ENCODE measurements at places on chromosomes 6 and 20.

GRCh38 chr6:111030008-111031007, 48.5 kb downstream of the RPF2 start:
- DNase-seq: peak; percentile 98

DNA sequence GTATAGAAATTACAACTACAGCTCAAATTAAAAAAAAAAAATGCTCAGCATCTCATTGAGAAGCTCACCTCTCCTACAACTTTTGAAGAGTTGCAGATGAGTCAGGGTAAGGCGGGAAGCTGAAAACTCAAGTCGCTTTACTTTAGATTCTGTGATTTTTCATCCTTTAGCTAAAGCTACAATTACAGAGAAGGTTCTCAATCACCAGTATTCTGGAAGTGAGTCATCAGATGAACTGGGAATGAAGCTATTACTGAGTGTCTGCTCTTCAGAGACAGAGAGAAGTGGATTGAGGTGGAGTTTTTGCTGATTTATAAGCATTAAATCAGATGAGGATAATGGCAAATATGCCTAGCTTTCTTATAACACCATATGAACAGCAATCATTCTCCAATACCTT, 91.9 kb downstream of the TFAP2A start:
- DNase-seq: no peak

GRCh38 chr6:132973514-132973993, 159.2 kb downstream of the RPS12 start:
- DNase-seq: peak; percentile 50

DNA sequence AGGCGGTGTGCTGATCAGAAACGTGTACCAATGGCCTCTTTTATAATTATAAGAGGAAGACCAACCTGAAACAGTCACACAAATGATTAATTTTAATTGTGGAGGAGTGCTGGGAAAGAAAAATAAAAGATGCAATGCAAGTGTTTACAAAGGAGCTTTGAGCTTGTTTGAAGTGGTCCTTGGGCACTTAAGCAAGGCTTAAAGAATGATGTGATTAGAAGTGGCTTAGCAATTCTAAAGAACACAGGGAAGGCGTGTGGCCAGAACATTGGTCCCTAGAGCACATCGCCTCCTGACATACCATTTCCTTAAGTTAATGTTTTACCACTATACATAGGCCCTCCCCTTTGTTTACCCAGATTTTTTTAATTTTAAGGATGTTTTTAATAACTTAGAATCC, 26.1 kb downstream of the PTPN1 start:
- no peak for DNase-seq

GRCh38 chr20:45338121-45339030, 9.8 kb downstream of the SDC4 start:
- no peak for DNase-seq

- DNase-seq: peak; percentile 28
Measured at GRCh38 chr20:34579191-34579978, 20.9 kb downstream of the MAP1LC3A start.

DNA sequence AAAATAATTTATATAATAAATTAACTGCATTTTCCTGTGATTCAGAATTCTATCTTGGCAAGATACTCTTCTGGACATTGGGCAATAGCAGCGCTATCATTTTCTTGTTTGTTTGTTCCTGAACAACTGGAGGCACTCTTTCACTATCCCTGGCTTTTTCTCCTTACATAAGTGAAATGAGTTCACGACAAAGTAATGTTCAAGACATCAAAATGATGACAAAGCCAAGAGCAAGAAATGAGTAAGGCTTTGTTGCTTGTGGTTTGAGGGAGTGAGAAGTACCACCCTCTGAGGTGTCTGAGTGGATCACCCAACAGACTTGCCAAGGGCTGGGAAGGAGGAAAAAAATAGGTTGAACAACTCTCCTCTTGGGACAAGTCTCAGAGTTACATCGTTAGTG, 466.6 kb upstream of the JAG1 start:
- no peak for DNase-seq

DNA sequence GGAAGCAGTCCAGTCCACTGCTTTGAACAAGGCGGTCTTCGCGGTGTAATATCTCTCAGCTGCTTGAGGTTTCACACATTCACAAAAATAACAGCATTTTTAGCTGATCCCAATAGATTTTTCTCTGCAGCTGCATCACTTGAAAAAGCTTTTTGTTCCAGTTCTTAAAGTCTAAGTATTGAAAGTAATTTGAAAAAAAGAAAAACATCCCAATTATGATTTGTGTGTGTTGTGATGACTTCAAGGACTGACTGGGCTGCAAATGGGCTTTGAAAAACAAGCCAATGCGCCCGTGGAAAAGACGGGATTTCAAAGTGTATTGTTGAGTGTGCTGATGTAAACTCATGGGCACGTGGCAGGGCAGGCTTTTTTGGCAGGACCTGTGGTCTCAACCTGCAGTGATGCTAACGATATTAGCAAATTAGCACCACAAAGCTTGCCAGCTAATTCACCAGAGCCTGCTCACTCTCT, 151.1 kb downstream of the TMEM242 start:
- DNase-seq: no peak

DNA sequence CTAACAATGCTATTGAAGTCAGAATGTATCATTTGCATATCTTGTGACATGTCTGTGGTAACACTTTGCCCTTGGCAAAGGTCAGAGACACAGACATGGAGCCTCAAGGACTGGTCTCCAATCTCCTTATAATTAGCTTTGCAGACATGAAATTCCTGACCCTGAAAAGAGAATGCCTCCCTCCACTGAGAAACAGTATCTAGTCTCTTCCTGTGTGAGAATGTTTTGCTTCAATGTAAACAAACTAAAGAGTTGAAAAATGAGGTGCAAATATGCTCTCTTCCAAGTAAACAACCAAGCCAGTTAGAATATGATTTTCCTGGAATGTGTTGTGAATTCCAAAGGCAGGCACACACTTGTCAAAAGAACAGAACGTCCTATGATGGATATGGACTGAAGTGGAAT, 407.1 kb upstream of the MARCKS start:
- DNase-seq: no peak

- DNase-seq: peak; percentile 49
Measured at GRCh38 chr6:30727920-30728553, 7.9 kb downstream of the TUBB start.

GRCh38 chr6:6256886-6257285, 63.6 kb downstream of the F13A1 start:
- no peak for DNase-seq
